ENCODE measurements at places on chromosomes 3 and 15.

DNA sequence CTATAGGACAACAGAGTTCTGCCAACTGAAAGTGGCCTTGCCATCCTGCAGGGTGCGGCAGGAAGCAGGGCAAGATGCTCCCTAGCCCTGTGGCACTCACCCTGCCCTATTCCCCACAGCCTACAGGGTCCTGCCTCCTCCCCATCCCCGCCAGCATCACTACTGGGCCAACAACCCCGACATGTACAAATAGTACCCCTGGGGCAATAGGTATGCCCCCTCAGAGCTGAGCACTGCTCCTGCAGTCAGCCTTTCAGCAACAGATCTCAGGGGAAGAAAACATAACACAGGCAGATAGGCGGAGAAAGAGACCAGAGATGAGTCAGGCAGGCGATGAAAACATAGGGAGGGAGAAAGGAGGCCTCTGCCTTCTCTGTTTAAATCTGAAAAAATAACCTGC lies 74.7 kb downstream of the XXYLT1 start:
- no peak for DNase-seq

- no peak for DNase-seq
Observed at GRCh38 chr3:119294696-119295671, 801 bp downstream of the ARHGAP31 start.

- no peak for DNase-seq
Observed at GRCh38 chr15:51652084-51652668, 29.1 kb upstream of the SCG3 start.

DNA sequence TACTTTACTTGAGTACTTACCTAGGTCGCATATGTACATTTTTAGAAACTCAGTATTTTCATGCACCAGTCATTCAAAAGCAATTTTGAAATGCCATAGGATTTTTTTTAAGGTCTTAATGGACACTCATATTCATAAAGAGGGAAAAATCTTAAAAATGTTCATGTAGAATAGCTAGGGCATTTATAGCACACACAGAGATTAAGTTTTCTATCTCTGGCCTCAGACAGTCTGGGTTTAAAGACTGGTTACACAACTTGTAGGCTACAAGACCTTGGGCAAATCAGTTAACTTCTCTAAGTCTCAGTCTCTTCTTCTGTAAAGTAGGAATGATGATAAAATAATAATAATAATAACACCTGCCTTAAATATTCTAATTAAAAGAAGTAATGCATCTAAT lies 48.5 kb upstream of the UBP1 start:
- no peak for DNase-seq

- DNase-seq, result no peak
Observed at GRCh38 chr15:94122516-94122915, 108.8 kb upstream of the MCTP2 start.

GRCh38 chr3:14989943-14990779 lies 42.8 kb downstream of the NR2C2 start:
- no peak for DNase-seq

DNA sequence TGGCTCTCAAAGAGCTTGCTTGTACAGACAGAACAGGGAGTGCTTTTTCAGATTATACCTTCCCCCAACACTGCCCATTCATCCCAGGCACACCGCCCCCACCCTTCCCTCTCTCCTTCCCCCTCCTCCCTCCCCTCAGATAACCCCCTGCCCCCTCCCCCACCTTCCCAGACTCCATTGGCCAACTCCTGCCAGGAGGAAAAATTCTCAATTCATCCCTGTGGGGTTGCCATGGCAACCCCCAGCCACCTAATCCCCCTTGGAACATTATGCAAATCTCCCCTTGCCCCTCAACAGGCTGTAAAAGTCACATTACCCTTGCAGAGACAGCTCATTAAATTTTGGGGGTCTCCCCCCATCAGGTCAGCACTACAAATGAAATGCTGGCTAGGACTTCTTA lies 14.3 kb downstream of the TLE3 start:
- no peak for DNase-seq

DNA sequence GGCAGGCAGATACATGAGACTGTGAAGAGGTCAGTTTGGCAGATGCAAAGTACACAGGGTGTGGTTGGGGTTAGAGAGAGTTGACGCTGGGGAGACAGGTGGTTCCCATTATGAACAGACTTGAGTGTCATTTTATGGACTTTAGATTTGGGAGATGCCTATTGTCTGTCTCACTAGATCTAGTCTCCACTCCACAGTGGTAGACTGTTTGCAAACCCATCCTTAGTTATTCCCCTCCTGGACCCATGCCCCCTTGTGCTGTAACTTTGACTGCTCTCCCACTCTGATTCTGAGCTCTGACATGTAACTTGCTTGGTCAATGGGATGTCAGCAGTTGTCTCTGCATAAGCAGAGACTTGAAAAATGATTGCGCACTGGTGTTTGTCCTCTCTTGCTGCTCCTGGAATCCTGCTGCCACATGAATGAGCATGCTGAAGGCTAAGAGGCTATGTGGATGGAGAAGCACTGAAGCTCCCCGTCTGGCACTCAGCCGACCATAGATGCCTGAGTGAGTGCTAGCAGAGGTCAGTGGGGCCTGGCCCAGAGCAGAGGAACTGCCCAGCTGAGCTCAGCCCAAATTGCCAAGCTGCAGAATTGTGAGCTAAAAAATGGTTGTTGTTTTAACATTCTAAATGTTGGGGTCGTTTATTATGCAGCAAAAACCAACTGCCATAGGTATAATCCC lies 88.2 kb downstream of the FAM43A start:
- no peak for DNase-seq

Data from NCI-H1436 treated with DMSO at 0.1 percent for 48 hours (cell line).